ENCODE measurements at places on chromosomes 11 and 22.

- no peak for DNase-seq
Observed at GRCh38 chr11:117185736-117186430, 7.3 kb downstream of the SIDT2 start.

GRCh38 chr11:66235141-66235540 is 33.3 kb upstream of the RAB1B start:
- DNase-seq: no peak

DNA sequence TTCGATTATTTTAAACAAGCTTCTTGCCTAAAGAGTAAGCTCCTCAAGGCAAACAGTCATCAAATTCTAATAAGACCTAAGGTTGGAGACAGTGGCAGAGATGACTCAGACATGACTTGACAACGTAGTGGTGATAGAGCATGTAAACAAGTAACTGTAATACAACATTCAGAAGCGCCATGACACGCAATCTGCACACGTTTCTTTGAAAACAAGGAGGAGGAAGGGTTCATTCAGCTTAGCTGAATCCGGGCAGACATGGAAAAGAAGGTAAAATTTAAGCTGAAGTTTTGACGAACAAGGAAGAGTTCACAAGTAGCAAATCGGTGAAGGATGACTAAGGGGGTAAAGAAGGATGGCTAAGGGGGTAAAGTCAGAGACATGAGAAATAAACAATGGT is 152.4 kb upstream of the ZC3H12C start:
- DNase-seq: no peak

GRCh38 chr22:48842583-48842945 is 985.1 kb downstream of the BRD1 start:
- DNase-seq: no peak

DNA sequence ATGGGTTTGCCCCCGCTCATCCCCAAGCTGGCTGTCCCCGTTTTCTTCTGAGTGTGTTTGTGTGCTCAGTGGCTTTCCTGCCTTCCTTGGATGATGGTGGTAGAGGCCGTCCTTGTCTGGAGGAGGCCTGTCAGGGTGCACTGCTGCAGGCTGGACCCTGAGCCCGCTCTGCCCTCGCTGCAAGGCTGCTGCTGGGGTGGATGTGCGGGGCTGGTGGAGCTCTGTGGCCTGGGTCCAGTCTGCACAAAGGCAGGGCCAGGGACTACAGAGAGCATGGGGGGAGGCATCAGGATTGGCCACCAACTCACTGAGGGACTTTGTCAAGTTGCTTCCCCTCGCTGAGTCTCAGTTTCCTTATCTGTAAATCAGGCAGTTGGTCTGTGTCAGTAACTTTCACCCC is 275.0 kb downstream of the KIRREL3 start:
- DNase-seq: no peak

DNA sequence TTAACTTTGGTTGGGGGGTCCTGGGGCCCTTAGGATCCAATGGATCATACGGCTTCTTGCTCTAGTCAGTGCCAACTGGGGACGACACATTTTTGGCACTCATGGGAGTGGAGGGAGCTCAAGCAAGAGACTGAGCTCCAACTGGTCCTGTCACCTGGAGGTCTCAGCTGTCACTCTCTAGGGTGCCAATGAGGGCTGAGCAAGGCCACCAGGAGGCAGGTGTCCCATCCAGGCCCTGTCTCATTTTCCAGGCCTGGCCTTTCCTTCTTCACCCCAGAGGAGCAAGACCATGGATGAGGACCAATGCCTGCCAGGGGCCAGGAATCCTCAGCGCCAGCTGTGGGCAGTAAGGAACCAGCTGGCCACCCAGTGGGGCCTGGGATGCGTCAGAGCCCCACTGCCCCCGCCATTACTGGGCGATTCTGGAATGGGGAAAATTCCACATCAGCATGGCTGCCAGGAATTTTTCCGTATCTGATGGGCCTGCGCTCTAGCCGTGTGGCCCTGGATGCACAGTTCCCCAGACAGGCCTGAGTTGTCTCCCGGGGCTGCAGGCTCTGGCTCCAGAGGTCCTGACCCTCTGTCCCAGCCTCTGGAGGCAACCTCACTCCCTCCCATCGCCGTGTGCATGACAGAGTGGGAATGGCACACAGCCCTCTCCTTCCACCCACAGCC is 669 bp upstream of the GAL3ST1 start:
- no peak for DNase-seq

DNA sequence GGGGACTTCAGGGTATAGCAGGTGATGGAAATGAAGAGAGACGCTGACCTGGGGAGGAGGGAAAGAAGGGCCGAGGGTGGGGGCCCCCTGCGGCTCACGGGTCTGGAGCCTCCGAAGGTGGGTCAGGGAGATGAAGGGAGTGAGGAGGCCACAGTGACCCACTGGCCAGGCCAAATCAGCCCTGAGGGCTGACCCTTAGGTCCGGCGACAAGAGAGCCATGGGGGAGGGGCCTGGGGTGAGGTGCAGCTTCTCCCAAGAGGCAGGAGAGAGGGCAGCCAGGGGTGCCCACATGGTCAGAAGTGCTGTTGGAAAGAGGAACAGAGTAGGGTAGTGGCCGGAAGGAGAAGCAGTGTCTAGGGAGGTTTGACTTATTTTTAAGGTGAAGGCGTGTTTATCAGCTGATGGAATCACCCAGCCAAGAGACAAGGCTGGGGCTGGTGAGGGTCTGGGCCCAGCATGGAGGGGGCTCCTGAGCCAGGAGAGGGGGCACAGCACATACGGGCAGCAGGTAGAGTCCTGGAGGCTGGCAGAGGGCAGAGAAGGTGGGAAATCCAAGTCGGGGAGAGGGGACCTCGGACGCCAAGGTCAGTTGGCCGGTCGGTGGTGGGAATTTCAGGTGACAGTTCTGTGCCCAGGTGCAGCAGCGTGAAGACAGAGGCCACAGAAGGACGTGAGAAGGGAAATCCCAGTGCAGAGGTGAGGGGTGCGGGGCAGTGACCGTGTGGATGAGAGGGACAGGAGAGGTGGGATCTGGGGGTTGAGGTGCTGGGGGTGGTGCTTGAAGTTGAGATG is 49.0 kb downstream of the LINC01488 start:
- DNase-seq: no peak
